GM13977 (cell line): ENCODE measurements at places on chromosomes 7 and 10.

DNA sequence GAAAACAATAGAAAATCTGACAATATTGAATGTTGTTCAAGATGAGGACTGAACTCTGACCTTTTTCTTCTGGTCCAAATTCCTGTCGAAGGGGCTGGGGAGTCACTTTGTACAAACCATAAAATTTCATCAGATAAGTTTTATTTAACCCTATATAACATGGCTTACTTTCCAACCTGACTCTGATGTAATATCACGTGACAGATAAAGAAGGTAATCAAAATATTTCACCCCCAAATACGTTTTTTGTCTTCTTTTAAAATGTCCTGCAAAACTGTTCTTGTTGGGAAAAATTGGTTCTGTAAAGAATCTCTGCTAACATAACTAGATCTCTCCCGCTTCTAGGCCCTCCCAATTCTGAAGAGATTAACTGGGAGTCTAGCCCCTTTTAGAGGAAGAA, 90.9 kb upstream of the MDFIC start:
- no peak for DNase-seq

DNA sequence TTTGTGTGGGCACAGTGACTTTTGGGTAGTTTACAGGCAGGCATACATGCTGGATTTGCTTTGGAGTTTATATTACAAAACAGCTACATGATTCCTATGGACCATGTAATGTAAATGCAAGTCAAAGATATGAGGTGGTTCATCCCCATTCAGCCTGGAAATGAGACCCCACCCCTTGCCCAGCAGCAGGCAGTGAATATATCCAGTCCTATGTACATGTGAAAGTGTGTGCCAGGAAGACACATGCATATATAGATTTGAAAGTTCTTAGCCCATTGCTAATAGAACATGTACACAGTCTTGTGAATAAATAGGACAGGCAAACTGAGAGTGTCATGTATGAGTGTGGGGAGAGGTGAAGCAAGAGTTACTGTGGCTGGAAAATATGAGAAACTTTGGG, 65.3 kb downstream of the FZD1 start:
- DNase-seq, result no peak

DNA sequence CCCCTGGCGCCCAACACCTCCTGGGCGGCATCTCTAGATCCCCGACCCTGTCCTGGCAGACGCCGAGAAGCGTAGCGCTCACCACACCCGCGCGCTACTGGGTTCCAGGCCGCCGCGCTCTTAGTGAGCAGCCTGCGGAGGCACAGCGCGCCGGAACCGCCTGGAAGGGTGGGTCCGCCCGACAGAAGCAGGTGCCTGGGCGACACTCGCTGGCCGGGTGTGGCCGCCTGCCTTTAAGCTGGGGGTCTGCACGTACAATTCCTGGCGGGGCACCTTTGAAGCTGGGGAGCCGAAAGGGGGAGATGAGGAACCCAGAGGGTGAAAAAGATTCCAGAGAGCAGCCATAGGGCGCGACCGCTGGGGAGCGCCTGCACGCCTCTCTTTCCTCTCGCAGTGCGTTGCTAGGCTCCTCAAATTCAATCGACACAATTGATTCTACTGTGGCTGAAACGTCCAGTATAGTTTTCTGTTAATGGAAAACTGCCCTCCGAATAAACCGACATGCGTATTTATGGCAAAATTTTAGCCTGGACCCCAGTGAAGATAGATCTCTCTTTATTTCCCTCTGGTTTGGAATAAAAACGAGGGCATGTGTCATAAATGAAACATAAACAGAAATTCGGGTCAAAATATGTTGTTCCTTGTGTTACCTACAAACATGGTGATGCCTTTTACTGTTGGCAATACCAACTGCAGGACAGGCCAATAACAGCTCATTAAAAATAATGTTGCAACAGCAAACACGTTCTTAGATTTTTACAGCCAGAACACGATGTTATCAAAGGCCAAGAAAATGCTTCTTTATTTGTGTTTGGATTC, 4.6 kb downstream of the HMX3 start:
- DNase-seq, result peak; percentile 54

DNA sequence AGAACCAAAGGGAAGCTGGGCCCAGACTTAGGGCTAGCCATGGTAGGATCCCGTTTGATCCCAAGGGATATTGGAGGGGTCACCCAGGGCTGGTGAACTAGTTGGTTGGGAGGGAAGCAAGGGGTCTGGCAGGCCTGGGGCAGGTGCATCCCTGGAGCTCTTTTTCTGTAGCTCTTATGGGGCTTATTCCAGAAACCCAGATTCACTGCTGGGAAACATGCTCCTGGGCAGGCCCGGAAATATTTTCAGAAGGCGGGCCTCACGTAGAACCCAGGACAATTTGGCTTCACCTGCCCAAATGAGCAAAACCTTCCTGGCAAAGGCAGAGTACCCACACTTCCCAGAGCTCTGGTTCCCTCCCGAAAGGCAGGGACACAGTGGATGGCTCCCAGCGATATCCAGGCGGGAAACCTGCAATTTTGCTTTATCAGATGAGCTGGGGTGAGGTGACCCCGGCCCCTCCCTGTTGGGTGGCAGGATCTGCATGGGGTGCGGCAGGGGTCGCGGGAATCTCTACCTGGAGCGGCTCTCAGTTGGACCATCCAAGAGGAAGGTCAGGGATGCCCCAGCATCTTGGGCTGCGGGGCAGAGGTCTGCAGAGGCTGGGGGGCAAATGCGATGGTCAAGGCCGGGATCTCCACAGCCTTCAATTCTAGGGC, 533.9 kb downstream of the TCERG1L start:
- no peak for DNase-seq

DNA sequence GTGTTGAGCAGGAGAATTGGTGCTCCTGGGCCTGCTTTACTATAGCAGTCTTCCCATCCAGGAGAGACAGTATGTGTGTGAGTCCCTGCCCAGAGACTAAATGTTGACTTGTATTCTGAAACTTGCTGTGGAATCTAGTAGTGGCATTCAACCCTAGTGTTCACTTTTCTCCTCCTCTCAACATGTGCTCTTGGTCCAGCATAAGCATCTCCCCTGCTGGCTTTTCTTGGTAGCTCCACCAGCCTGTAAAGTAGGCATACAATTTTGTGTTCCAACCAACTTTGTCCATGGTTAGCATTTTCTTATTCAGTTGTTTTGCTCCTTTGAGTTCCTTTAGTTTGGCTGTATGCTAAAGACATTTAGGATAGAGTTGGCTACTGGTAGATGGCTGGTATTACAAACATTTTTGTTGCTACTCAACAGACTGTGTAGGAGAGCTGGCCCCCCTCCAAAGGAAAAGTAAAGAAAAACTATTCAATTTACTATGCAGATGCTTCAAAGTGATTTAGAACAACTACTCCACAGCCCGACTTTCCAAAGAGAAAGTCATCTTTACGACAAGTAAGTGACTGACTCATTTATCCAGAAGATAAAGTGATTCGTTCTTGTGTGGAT, 46.0 kb downstream of the ASB4 start:
- no peak for DNase-seq

DNA sequence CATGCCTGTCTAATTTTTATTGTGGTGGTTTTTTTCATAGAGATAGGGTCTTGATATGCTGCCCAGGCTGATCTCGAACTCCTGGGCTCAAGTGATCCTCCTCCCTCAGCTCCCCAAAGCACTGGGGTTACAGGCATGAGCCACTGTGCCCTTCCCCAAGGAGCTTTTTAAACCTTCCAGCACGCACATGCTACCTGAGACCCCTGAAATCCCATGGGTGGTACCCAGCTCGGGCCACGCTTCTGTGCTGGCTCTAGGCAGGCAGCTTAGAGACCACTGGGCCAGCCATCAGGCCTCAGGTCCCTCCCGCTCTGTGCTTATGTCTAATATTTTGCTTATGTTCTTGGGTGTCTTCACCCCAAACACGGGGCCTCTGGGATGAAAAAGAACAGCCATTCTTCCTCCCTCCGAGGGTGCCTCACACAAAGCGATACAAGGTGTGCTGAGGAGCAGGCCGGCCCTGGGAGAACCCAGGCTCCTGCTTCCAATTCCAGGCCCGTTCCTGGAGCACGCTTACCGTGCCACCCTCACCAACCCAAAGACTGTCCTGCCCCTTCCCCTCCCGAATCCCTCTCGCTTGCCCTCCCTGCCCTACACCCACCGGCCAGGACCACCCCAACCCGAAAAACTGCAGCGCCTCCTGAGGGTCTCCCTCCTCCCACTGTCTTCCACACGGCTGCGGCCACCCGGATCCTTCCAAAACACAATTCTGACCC, 10.9 kb downstream of the SPOCK2 start:
- DNase-seq, result no peak

DNA sequence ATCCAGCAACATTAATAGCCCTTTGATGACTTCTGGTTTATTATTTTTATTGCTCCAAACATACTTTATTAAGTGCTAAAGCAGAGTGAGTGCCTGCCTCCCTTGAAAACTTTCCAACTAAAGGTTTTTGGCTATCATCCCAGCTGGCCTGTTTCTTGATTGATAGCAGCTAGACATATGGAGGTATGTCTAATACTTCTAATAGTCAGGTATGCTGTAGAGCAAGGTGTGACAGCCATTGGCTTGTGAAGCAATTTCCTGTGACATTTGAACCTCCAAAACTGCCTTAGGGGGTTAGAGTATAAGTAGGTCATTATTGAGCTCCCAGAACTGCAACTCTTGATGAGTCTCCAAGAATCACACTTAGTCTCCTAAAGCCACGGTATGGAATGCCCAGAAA, 55.8 kb downstream of the LOXL4 start:
- no peak for DNase-seq

DNA sequence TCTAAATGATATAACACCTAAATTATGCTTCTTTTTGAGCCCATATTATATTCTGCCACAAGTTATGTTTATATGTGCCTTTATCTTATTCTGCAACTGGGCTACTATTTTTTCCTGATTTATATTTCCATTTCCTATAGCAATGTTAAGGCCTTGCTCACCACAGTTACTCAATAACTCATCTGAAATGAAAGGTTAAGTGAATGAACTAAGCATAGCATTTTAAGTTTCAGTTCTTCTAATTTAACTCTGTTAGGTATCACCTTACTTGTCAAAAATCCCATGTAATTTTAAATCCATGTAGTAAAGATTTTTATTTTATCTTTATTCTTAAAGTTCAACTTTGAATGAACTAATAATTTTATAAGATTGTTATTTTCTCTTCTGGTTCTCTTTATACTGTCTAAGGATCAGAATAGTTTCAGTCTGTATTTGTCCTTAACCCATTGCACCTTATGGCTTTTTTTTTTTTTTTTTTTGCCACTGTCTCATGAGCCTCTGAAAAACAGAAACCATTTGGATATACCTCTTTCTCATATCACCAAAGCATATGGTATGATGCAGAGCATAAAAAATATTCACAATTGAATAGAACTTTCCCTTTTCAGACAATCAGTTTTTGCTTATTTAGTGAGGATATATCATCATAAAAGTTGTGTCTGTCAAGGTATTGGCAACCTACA, 301.8 kb upstream of the ZWINT start:
- no peak for DNase-seq

DNA sequence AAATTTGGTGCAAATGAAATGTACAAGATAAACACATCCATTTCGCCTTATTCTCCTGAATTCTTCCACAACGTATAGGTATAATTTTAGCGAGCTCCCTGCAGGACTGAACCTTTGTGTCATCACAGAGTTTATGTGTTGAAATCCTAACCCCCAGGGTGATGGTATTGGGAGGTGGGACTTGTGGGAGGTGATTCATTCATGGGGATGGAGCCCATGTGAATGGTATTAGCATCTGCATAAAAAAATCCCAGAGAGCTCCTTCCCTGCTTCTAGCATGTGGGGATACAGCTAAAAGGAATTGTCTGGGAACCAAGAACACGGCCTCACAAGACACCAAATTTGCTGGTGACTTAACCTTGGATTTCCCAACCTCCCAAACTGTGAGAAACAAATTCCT, 741.4 kb upstream of the VSTM2A start:
- DNase-seq, result no peak

- no peak for DNase-seq
Observed at GRCh38 chr7:131190146-131190545, 137.5 kb upstream of the MKLN1 start.

DNA sequence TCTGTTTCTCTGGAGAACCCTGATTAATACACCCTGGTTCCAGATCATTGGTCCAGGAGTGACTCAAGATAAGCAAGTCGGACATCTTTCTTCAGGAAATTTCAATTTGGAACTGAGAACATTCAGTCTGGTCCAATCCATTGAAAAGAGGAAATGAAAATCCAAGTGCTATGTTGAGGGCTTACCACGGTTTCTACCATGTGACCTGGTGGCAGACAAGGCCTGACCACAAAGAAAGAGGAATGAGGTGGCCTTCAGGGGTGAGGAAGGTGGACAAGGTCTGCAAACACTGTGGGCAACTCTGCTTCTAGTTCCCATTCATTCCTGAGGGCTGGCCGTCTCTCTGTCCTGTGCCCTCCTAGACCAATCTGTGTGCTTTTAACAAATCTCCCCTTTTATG, 149.2 kb upstream of the GHITM start:
- DNase-seq, result no peak

GRCh38 chr7:156840134-156840533, 52.8 kb downstream of the LMBR1 start:
- DNase-seq, result no peak

GRCh38 chr7:23205909-23206767, 24.3 kb downstream of the NUP42 start:
- DNase-seq, result no peak

GRCh38 chr7:112137141-112138101, 68.8 kb downstream of the DOCK4 start:
- DNase-seq, result no peak

DNA sequence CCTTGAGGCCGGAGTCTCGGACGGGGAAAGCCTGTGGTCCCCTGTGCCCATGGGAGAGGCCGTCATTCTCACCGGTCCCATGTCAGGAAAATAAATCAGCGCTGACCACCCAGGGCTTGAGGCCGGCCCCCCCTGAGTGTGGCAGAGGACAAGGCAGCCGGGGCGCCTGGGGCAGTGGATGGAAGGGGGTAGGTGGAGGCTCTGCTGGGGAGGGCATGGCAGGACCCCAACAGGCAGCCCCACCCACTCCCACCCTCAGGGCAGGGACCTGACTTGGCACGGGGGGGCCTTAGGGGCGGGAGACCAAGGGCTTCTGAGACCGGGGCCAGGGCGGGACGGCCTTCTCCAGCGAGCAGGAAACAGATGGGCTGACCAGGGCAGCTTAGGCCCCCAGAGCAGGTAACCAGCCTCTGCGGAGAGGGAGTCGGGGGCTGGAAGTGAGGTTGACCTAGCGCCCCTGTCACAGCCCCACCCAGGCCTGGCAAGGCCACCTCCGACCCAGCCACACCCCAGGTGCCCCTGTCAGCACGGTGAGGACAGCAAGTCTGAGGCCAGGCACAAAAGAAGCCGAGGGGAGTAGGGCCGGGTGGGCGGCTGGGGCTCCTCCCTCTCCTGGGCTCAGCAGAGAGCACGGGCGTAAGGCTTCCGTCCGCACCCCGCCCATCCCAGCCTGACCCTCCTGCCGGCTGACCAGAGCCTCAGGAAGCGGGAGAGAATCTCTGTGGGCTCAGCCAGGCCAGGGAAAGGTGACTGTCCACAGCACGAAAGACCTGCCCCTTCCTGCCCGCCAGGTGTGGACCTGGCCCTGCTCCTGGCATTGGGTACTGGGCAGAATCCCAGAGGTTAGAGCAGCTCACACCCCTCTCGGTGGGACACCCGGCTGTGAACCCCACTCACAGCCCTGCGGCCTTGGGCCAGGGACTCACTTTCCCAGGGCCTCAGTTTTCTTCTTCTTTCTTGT, 87.4 kb downstream of the FOXL3 start:
- DNase-seq, result peak; percentile 23
